ENCODE measurements at places on chromosomes 4 and X.

DNA sequence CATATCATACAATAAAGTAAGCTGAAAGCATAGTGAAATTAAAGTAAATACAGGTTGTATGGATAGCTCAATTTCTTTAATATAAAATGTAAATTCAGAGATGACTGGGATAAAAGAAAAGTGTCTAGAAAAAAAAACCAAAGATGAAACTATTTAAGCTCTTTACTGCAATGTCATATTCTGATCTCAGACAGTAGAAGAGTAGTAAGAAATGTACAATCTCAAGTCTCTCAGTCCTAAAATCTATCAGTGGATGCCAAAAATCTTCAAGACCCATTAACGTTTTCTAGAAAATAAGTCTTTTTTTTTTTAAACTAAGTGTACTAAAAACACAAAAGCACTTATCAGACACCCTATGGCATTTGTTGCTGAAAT, 13.8 kb downstream of the MGARP start:
- DNase-seq: no peak

- no peak for DNase-seq
These were observed 31.2 kb upstream of the TAB3 start for GRCh38 chrX:30920271-30920670.

- no peak for DNase-seq
These were observed 55.2 kb downstream of the GAB1 start for GRCh38 chr4:143391895-143392294.

GRCh38 chr4:55840956-55841355, 12.5 kb upstream of the EXOC1 start:
- DNase-seq: no peak

DNA sequence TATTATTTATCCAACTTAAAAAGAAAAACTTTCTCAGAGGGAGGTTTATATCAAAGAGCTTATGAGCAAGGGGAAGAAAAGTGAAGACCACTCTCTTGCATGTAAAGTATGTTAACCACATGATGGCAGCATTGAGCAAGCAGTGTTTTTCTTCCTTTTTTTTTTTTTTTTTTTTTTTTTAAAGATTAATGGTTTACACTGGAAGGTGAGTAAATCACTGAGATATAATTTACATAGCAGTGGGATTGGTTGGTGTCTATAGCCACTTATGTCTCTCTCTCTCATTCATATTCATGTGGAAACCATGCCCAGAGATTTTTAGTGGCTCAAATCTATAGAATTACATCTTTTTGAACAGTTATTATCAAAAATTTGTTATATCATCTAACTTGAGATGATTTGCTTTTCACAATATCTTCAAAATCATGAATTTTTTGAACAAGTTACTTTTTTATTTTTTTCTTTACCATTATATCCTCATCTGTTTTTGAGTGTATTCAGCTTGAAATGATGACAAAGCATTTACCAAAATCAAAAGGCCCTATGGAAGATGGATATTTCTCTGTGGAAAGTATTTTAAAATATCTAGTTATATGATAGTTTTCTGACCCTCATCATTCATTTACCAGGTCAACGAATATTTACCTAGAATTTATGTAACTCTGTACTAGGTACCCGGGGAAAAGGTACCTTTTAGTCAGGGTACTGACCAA, 31.6 kb downstream of the MTHFD2L start:
- no peak for DNase-seq

DNA sequence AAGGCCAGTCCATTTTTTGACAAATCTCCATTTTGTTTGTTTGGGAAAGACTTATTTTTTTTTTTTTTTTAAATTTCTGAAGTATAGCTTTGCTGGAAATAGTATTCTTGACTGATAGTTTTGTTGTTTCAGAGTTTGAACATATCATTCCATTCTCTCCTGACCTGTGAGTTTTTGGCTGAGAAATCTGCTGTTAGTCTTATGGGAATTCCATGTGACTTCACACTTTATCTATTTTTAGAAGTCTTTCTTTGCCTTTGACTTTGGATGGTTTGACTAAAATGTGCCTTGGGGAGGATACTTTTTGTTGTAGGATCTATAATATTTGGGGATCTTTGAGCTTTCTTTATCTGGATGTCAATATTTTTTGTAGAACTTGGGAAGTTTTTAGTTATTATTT, 10.7 kb upstream of the ADAM29 start:
- no peak for DNase-seq

GRCh38 chr4:125739760-125740159, 425.0 kb downstream of the FAT4 start:
- no peak for DNase-seq

- DNase-seq: no peak
These were observed 10.7 kb downstream of the SEC24B start for GRCh38 chr4:109444182-109444844.

GRCh38 chrX:10471418-10471817, 149.0 kb downstream of the MID1 start:
- DNase-seq: no peak

DNA sequence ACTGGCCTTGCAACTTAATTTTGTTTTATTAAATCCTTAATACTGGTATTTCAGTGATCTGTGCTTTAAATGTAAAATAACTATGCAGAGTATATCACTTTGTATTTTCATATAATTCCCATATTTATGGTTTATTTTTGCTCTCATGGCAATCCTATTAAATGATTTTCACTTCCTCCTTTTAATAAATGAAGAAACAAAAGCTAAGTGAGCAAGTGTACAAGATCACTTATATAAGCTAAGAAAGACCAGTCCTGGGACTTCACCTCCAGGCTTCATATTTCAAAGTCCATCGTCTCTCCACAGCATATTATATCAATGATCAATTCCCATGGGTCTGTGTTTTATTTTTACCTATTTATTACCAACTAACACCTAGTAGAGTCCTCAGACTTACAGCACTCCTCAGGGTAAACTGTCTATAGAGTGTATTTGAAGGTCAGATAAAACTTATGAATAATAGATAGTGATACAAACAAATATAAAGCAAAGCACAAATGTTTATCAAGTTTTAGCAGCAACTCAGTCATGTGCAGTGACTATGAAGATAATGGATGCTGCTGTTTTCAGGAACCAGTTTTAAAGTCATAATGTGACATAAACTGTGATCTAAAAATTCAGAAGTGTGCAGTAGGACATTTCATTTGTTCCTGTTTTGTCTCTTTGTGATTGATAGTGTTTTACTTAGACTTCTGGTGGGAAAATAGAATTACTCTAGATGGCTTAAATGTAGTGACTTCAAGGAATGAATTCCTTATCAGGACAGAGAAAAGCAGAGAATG, 56.8 kb downstream of the ARHGAP24 start:
- no peak for DNase-seq

DNA sequence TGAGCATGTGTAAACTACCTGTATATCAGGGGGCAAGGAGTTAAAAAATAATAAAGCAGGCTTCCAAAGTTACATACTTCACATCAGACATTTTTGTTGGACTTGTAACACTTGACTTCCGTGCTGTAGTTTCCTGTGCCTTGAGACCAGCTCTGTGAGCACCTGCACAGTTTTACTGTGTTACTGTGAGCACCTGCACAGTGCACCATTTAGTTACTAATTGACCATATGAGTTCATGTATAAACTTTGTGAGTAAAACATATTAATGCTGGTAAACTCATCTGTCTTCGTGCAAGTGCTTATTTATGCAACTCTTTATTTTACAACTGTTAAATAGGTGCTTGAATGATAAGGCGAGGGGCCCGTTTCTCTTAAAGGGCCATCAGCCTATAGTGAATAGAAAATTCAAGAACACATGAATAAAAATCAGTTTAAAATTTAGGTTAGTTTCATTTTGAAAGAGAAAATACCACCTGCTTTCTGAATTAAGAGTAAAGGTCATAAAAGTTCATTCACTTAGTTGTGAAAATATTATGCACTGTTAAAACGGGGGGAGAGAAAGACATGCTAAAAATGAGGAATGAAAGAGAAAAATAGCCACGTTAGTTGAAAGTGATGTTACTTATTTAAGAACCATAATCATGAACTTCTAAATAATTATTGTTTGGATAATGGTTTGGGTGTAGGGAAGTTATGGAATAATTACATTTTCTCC, 42.4 kb downstream of the USP9X start:
- DNase-seq: no peak

- no peak for DNase-seq
These were observed 3.2 kb downstream of the KDR start for GRCh38 chr4:55122235-55122634.

DNA sequence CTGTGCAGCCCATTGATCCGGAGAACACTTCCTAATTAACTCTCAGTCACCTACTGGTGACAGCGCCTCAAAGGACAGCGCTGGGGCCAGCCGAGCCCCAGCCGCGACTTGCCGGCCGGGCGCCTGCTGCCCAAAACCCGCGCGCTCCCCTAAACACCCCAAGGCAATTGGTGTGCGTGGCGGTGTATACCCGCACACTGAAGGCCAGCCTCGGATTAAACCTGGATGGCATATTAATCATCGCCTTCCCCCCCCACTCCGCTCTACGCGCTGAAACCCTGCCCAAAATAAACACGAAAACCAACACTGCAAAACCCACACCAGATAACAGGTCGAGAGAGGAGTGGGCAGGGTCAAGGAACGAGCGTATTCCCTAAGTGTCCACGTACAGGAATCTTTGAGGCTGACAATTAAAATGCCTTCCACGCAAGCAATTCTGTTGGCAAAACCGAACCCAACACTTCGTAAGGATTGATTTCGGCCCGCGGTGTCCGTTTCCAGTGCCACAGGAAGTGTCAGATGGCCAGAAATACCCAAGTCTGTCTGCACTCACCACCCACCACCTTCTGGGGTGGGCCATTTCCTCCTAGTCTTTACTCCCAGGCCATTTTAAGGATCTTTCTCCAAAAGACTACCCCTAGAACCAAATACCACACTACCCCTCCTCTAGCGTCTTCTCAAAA, 2.7 kb downstream of the BCOR start:
- DNase-seq: no peak
